ENCODE measurements at places on chromosomes 6 and 20.

- no peak for DNase-seq
Measured at GRCh38 chr20:21286775-21287174, 16.4 kb upstream of the XRN2 start.

DNA sequence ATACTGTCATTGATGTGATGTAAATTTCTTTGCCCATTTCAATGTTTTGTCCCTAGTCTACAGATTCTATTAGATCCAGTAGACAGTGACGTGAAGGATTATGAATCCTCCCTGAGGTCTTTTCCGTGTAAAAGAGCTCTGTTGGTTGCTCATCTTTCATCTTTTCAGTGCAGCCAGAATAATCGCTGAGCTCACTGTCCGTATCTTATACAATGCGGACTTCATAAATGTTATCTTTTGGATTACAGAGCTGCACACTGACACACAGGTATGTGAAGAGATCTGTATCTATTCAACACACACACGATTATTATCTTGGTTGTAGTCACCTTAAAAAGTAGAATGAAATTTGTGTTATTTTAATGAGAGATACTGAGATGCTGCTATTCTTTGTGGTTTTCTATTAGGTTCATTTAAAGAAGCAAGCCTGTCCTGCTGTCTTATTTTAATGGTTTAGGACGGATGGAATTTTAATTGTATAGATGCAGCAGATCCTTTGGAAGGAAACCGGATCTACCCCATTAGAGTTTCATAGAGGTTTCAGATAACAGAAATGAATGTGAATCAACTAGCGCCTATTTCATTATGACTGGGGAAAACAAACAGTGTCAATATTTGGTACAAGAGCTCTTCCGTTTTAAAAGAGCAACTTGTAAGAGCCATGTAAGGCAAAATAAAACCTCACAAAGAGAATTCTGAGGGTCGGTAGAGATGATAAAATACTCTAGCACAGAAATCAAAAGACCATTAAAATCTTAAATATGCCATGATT is 79.4 kb downstream of the BMP6 start:
- no peak for DNase-seq

DNA sequence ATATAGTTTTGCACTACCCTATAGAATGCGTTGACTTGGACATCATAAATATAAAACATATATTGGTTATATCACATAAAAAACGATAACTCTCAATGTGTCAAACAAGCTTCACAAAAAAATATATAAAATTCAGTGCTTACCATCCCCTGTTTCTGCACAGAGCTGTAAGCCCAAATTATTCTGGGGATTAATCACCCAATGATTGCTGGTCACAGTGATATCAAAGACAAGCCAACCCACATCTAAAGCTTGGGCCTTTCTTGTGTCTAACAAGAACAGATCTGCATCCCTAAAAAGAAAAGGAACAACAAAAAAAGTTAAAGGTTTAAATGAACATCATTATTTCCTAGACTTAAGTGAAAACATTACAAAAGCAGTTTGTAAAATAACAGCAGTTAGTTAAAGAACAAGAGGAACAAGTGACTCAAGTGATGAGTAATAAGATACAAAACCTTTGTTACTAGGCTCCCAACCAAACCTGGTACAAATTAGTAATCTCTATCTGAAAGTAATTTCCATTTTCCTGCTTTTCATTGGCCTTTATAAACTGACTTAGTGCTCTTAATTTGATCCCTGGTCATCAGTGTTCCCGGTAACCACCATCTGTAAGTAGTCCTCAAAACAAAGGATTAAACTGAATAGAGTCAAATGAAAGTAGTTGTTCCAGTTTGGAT is 81.1 kb downstream of the BMP5 start:
- DNase-seq: no peak

GRCh38 chr20:47799116-47799715 is 13.9 kb upstream of the SULF2 start:
- no peak for DNase-seq

- DNase-seq: no peak
Measured at GRCh38 chr6:169254456-169255316, 1.0 kb upstream of the THBS2 start.

DNA sequence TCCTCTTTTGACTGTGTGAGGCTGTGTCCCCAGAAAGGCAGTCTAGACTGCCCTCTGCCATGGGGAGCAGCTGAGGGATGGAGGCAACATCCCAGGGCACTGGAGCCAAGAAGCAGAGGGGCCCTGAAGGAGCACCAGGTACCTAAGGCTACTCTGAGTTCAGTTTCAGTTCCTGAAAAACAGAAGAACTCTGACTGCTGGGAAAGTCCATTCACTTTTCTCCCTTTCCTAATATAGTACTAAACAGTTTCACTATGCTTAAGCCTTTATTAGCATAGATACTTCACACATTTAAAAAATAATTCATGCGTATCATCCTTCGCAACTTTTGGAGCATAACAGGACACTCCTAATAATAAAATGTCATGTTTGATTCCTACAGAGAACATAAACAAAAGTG is 130.0 kb downstream of the FOXC1 start:
- no peak for DNase-seq

DNA sequence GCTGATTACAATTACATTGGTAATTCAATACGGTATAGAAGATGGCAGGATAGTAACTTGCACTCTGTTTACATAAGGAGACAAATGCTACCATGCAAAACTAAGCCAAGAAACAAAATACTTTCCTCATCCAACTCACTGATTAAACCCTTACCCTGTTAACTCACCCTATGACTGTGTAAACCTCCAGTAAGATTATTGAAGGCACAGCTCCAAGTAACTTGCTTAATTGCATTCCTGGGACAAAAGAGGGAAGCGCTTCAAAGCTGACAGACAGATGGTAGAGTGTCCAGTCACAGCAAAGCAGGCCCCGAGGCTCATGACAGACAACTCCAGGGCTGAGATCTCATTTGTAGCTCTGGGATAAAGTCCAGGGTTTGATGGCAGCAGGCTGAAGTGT is 6.9 kb upstream of the KIF16B start:
- no peak for DNase-seq

GRCh38 chr20:9081423-9081966 is 12.6 kb downstream of the PLCB4 start:
- no peak for DNase-seq

- no peak for DNase-seq
Measured at GRCh38 chr20:17169585-17170136, 57.2 kb upstream of the PCSK2 start.

GRCh38 chr20:23453549-23454543 is 1.2 kb upstream of the CST11 start:
- no peak for DNase-seq

DNA sequence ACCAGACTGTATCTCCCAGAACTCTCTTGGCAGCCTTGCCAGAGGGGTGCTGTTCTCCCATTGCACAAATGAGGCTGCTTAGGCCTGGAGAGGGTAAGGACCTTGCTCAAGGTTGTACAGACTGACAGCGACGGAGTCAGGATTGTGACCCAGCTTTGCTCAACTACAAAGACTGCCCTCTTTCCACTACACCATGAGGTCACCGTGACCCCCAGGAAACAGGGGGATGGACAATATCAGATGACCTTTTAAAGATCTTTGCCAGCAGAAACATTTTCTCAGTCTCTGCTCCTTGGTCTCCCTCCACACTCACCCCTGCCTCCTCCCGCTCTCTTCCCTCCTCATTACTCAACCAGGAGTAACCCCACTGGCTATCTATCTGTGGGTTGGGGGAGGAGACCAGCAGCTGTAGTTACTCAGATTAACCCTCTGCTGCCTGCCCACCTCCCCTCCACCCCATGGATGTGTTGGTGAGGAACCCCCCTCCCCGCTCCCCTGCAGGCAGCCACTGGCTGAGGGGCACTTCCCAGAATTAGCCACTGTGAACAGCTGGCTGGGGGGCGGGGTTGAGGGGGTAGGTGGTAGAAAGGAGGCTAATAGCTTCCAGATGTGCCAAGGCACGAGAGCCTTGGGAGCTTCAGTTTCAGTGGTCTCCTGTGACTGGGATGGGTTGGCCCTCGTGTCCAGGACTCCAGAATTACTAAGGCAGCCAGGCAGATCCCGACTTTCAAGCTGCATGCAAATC is 26.9 kb upstream of the MRPS18A start:
- no peak for DNase-seq

All from A549 (cell line).